ENCODE measurements at places on chromosomes 13 and 19.

DNA sequence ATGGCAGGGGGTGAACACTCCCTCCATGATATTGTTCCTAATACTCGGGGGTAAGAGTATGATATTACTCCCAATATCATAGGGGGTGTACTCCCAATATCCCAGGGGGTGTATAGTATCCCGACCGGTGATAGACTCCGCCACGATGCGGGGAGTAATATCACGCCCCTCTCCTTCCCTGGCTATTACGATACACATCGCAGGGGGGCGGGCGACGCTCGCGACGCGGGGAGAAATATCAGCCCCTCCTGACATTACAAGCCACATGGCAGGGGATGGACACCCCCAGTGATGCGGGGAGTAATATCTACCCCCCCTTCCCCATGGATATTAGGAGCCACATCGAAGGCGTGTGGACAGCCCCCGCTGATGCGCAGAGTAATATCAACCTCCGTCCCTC lies 3.2 kb upstream of the RGCC start:
- no peak for DNase-seq

GRCh38 chr13:59660582-59660981 lies 503.1 kb downstream of the DIAPH3 start:
- no peak for DNase-seq

- no peak for DNase-seq
These were observed 1.3 kb downstream of the IL11 start for GRCh38 chr19:55368701-55369563.

- no peak for DNase-seq
These were observed 3.9 kb downstream of the SUPT5H start for GRCh38 chr19:39449116-39449797.

DNA sequence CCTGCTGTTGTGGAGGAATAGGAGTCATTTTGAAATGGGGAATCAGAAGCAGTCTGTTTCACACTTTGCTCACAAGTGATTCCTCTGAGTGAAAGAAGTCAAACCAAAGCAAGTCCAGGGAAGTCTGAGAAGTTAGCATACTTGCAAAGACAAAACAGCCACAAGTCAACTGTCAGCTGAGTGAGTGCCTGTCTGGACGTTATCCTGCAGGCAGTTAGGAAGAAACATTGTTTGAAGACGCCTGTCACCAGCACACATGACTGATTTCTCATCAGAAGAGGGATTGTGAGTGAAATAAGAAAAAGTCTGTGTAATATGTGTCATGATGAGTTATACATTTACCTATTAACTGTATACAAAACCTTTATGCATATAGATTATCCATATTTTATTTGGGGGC lies 153.5 kb downstream of the KCNRG start:
- no peak for DNase-seq

- DNase-seq: no peak
These were observed 538 bp downstream of the LSM4 start for GRCh38 chr19:18322318-18322758.
